ENCODE measurements at places on chromosomes 3 and 15. TPM values are rescaled to one million over a fixed set of nuclear protein-coding genes. Genes with fewer than 3 reads are reported as not detected.

PLA1A gene
- 0.86 TPM for total RNA-seq

WDR82 gene
- 76.7 TPM for total RNA-seq

DAZL gene
- not detected for total RNA-seq

ANKDD1A gene
- 5.7 TPM for total RNA-seq

DNA sequence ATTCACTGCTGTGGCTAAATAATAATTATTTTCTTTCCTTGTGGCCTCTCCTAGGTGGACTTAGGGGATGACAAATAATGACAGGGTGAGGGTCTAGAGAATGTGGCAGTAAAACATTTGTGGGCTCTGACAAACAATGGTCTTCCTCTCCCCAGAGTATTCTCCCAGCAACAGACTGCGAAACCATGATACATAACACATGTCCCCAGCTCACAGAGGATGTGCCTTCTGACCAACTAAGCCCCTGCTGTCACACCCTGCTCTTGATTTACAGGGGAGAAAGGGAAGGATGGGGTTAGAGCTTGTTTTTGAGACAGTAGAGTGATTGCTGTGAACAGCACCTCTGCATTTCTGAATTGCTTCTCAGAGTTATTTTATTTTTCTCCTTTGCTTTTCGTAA is 116.6 kb upstream of the CTDSPL start:
- DNase-seq: no peak

DNA sequence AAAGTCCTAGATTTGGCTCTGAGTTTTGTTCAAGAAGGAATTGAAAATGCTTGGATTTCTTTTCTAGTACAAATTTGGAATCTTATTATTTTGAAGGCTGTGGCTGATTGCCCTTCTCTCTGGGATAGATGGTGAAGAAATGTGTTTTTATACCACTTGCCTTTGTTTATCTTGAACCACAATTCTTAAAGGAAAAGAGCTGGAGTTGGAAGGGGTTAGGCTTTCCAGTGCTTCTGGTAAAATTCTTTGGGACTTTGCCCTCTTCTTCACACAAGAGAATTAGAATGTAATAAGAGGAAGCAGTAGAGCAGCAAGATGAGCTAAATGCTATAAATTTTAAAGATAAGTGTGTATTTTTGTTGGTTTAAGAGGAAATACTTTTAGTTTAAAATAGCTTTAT is 65.8 kb downstream of the COL6A5 start:
- no peak for DNase-seq

- no peak for DNase-seq
Observed at GRCh38 chr3:32340611-32341365, 50.9 kb upstream of the CMTM7 start.

- no peak for DNase-seq
Observed at GRCh38 chr15:66770518-66771350, 68.7 kb downstream of the SMAD6 start.

DNA sequence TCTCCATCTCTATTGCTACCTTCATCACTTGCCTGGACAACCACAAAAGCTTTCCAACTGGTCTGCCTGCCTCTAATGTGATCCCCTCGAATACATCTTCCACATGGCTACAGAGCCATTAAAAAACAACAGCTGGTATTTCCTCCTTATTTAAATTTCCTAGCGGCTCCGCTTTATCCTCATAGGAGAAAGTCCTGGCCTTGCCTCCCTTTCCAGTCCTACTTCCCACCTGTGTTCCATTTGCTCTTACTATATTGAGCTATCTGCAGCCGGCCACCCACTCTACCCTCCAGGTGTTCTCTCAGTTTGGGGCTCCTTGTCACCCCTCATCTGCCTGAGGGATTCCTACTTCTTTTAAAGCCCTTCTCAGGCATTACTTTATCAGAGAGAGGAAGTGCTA is 49.7 kb upstream of the TSPAN3 start:
- DNase-seq: no peak
